ENCODE measurements at places on chromosomes 2 and 18.

DNA sequence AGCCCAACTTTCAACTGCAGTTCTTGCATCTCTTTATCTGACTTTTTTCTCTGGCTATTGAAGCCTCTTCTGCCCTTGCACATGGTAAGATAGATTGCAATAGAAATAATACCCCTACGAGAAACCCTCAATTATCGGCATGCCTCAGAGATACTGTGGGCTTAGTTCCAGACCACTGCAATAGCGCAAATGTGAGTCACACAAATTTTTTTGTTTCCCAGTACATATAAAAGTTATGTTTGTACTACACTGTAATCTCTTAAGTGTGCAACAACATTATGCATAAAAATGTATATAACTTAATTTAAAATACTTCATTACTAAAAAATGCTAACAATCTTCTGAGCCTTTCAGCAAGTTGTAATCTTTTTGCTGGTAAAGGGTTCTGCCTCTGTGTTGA, 124.7 kb downstream of the PDE1A start:
- no peak for DNase-seq

GRCh38 chr2:235405612-235406361, 88.1 kb upstream of the AGAP1 start:
- no peak for DNase-seq

GRCh38 chr2:240319221-240319854, 116.1 kb upstream of the GPC1 start:
- DNase-seq, result no peak

GRCh38 chr2:187718092-187718491, 163.9 kb upstream of the TFPI start:
- no peak for DNase-seq

GRCh38 chr18:70132999-70133398, 72.5 kb downstream of the RTTN start:
- no peak for DNase-seq

DNA sequence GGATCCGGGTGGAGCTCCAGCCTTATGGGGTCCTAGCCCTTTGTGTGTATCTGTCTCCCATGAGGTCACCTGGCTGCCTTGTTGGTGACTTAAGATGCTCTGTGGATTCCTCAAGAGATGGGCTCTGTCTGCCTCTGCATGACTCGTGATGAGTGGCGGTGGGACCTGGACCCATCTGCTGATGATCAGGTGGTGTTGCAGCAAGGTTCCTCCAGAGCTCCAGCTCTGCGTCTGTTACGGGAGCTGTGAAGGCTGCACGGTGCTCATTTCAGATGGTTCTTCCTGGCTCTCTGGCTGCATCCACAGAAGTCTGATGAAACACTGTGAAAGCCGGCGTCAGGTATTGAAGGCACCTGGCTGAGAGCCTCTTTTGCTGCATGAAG, 2.4 kb downstream of the AGAP1 start:
- no peak for DNase-seq

- DNase-seq, result no peak
These were observed 59.0 kb upstream of the LDLRAD4 start for GRCh38 chr18:13159579-13159978.

- no peak for DNase-seq
These were observed 141.3 kb upstream of the FOSL2 start for GRCh38 chr2:28251337-28251736.

DNA sequence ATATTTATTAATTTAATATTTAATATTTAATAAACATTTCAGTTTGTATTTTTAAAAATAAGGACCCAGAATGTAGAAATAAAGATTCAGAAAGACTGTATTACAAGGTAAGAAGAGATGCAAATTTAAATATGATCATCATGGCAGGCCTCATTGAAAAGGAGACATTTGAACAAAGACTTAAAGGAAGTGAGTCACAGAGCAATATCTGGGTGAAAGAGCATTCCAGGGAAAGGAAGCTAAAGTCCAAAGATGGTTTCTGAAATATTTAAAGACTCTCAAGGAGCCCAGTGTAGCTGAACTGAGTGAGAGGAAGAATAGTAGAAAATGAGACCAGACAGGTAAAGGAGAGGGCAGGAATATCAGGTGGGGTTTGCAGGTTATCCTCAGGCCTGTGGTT, 5.9 kb downstream of the SCYGR4 start:
- no peak for DNase-seq

DNA sequence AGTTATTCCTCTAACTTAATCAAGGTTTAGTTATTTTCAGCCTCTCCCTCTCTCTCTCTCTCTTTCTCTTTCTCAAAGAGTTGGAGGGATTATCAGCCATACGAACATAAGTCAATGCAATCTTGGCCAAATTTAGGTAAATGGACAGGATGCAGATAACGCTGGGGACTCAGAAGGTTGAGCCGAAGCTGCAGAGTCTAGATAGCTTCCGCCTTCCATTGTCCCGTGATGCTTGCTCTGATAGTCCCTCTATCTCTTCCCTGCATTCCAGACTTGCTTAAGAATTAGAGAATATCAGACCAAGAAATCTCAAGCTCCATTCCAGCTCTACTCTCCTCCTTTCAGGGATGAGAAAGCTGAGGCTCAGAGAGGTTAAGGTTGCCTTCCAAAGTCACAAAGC, 502.8 kb upstream of the TNP1 start:
- no peak for DNase-seq

DNA sequence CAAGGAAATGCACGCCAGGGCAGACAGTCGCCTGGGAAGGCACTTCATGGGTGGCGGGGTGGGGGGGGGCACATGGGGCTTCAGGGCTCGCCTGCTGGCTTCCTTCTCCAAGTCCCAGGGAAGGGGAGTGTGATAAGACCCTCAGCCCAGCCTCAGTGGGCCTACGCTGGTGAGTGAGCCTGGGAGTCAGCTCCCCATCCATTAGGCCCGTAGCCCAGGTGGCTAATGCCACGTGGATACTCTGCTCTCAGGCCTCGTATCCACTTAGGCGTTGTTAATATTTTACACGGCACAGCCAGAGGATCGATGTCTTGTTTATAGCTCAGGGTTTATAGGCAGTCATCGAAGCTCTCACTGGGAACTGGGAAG, 47.1 kb downstream of the KCNIP3 start:
- DNase-seq, result no peak

GRCh38 chr2:193841384-193842150, 1646.8 kb upstream of the TMEFF2 start:
- no peak for DNase-seq

GRCh38 chr18:49752095-49752457, 61.3 kb downstream of the ACAA2 start:
- no peak for DNase-seq

DNA sequence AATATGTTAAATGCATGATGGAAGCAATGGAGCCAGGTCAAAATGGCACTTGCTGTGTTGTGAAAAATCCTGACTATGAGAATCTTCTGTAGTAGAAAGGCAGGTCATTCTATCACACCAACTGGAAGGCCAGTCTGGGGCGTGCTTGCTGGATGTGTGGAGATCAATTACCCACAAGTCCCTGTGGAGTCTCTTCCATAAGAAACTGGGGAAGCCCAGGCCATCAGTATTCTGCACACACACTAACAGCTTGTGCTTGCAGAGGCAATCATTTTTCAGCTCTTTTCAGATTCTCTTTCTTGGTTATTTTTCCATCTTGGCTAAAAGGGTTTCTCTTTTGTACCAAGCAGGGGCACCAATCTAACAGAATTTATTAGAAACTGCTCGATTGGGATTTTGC, 190.8 kb downstream of the SLC8A1 start:
- no peak for DNase-seq

- DNase-seq, result no peak
These were observed 441.7 kb downstream of the ZNF521 start for GRCh38 chr18:24910221-24910620.

DNA sequence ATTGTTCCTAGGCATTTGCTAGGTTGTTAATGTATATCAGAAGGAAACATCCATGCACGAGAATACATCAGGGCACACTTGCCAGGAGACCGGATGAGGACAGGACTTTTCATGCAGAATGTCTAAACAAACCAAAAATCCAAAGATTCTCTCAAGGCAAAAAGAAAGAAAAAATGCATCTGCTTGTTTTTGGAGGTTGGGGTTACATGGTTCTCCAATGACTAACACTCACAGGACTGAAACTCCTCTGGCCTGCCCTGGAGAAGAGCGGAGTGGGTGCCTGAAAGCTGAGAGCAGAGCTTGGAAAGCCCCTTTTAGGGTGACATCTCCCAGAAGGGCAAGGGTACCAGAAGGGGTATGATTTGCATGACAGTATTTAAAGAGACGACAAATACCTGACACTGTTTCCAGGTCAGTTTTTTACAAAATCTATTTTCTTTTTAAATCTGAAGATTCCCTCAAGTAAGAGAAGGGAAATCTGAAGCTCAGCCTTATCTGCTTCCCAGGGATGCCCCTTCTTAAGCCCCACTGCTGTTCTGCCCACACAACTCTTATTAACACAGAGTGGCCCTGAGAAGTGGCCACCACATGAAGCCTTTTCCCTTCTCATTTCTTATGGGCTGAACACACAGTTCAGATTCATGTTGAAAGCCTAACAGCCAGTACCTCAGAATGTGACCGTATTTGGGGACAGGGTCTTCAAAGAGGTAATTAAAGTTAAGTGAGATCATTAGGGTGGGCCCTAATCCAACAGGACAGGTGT, 216.4 kb downstream of the STK39 start:
- DNase-seq, result no peak

DNA sequence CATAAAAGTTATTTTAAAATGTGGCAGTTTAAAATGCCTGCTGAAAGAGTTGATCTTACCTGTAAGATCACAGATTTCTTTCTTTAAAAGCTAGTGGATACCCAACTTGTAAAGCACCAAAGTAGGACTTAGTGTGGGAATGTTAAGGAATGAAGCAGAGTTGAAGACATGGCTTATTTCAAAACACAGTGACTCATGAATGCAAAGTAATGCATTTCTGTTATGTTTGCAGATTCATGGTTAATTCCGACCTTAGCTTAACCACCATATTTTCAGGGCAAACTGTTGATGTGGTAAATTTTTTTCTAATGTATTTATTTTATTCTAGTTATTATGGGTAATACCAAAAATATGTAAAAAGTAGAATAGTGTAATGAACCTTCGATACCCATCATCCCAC, 206.8 kb upstream of the FOSL2 start:
- DNase-seq, result no peak

- no peak for DNase-seq
These were observed 13.8 kb downstream of the NRXN1 start for GRCh38 chr2:51018145-51018544.

DNA sequence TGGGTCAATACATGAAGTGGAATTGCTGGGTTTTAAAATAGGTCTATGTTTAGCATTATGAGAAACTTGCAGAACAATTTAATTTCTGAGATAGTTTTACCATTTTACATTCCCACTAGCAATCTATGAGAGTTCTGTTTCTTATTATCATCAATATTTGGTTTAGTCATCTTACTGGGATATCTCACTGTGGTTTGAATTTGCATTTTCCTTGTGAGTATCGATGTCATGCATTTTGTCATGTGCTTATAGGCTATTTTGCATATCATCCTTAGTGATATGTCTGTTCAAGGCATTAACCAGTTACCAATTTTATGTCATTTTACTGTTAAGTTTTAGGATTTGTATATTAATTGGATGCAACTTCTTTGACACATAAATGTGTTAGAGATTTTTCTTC, 204.4 kb downstream of the MCFD2 start:
- DNase-seq, result no peak

- DNase-seq, result no peak
These were observed 51.5 kb upstream of the CNGA3 start for GRCh38 chr2:98294711-98295110.

DNA sequence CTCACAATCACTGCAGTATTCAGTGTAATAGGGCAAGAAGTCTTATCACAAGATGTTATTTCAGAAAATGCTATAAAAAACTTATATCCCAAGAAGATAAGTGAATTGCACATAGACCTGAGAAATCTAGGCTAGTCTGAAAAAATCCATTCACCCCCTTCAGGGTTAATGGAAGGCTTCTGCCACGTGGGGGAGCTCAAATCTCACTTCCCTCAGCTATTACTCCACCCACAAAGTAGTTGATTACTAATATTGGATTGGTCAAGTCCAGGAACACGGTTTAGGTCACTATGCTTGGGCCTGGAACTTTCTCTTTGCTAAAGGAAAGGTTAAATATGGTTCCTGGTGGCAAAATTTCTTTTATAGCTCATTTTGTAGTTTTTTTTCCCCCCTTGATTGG, 51.2 kb upstream of the ADAM23 start:
- DNase-seq, result no peak

DNA sequence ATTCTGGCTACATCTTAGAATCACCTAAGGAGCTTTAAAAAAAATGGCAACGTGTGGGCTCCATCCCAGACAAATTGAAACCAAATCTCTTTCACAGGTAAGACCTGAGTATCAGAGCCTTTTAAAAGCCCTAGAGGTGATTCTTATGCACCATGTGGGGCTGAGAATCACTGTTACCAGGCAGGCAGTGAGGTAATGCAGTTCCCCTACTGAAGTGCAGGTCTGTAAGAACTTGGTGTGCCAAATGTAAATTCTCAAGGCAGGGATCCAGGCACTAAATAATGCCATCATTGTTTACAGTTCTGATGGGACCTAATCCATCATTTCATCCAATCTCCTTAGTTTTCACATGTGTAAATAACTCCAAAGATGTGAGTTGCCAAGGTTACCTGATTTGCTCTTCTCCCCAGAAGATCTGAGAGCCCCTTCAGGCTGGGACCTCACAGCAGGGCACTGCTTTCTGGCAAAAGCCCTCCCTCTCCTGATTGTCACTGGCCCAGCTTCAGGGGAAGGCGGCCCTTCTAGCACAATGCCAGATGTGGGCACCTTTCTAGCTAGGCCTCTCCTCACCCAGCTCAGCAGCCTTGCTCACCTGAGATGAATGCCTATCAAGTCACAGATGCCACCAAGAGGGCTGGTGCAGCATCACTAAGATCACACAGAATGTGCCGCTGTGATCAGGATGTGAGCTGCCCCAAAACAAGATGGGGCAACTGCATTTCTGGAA, 73.6 kb upstream of the RGPD5 start:
- no peak for DNase-seq

- no peak for DNase-seq
These were observed 1.5 kb downstream of the OSBPL1A start for GRCh38 chr18:24396082-24396633.

DNA sequence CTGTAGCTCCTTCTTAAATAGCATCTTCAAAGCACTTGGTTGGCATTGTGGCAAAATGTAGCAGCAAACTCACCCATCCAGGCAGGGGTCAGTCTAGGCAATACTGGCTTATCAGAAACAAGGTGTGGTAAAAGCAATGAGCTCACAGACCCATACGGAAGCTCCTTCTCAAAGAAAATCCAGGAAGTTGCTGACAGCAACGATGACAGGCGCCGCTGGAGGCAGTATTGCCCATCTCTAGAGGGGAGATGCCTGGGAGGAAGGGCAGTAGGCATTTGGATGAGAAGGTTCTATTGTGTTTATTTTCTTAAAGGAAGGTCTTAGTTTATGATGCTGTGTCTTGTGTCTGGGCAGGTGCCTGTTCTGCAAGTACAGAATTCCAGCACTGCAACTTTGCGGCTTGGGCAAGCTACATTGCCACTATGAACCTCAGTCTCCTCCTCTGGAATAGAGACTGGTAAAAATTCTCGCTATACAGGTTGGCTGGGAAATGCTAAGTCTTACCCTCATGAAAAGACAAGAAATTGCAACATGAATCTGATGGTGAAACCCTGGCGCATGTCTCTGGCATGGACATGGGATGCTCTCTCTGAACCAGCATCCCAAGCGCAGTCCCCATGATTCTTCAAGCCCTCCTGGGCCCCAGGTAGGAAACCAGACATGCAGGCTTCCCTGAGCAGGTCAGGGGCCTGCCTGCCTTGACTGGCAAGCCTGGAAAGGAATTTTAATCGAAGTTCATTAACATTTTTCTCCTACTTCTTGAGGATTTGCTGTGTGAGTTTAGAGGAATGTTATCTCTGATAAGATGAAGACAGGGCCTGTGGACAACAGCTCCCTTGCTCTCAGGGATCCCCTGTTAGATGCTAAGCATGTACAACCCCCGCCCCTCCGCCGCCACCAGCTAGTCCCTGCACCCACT, 156.0 kb downstream of the TFCP2L1 start:
- DNase-seq, result no peak

All from stimulated activated CD4-positive, alpha-beta T cell treated with anti-CD3 and anti-CD28 coated beads, Interleukin-1b, Interleukin-23, amount 100 ng/mL, for 4 hours (primary cell).